ENCODE measurements at places on chromosomes 2 and 18. TPM values are rescaled to one million over a fixed set of nuclear protein-coding genes. Genes with fewer than 3 reads are reported as not detected.

DNA sequence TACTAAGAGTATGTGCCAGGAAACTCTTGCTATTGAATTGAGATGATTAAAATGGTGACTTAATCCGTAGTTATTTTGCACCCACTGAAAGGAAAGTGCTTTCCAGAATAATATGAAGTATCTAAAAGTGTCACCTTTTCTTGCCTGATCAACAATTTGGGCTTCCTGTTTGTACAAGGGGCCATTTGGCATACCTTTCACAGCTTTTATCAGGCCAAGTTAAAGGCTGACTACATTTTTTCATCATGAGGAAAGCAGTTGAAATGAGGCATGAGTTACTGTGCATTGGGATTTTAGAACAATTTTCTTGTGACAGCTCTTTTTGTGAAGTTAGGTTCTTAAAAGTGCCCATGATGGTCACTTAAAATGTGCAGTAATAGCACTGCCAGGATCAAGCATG is 11.2 kb downstream of the TSN start:
- no peak for DNase-seq

- peak; percentile 39 for DNase-seq
Observed at GRCh38 chr18:28183418-28184078, 6.6 kb upstream of the CDH2 start.

GRCh38 chr2:237603049-237603717 is 12.6 kb upstream of the RAB17 start:
- no peak for DNase-seq

DNA sequence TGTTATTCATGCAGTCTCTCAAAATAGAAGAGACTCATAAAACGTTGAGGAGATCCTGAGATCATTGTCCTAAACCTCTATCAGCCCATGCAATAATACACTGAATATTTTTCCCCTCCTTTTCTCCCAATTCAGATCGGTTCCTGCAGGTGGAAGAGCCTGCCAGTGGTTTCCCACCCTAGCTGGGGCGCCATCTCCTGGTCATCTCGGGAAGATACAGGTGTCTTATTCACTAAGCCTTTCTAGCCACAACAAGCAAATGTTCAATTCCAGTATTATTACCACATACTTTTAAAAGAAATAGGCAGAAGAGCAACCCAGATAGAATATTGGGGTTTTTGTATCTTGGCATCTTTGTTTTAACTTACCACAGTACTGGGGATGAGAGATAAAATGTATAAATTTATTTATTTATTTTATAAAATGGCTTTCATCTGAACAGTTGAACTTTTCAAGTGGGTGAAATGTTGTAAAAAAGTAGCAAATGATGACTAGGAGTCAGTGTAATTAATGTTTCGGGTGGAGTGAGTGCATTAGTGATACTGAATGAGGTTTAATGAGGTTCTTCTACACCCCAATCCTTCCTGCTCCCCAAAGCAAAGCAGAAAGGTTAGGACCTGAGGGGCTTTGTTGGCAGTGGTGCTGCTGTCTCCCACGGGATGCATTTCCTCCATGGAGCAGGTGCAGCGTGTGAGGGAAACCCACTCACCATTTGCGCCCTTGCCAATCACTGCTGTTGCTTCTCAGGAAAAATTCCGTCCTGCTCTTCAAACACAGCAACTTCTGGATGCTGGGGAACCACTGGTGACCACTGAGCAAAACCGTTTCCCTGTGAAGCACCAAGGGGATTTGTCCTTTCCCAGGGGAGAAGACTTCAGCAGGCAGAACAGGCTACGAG is 147.1 kb upstream of the FHL2 start:
- DNase-seq: peak; percentile 60

DNA sequence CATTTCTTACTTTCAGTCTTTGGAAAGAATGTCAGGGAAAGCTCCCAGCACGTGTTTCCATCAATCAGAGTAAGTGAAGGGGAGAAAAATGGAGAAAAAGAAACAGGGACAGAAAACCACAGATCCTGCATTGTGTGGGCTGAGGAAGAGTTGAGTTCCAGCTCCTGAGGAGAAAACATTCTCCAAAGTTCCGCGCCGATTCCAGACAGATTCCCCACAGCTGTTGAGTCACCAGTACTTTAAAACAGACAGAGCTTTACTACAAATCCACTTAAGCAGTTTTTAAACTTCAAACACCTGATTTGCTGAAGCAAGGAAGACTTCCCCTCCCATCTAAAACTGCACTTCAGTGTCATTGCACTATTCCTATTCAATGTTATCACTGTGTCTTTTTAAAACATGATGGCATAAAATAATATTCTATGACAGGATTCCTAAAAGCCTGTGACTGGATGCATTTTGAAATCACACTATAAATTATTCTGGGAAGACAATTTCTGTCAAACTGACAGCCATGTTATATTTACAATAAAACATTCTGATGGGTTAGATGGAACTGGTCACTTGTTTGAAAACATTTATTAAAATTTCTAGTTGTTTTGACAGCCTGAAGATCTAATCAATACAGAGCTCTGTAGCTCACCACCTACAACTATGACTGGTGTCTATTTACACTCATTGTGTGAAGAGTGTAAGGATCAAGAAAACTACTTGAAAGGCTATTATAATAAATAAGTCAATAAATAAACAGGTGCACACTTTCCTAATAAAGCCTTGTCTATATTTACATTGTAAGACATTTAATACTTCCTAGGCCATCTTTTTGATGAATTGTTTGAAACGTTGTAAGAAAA is 40.9 kb downstream of the TCF4 start:
- peak; percentile 84 for DNase-seq

DNA sequence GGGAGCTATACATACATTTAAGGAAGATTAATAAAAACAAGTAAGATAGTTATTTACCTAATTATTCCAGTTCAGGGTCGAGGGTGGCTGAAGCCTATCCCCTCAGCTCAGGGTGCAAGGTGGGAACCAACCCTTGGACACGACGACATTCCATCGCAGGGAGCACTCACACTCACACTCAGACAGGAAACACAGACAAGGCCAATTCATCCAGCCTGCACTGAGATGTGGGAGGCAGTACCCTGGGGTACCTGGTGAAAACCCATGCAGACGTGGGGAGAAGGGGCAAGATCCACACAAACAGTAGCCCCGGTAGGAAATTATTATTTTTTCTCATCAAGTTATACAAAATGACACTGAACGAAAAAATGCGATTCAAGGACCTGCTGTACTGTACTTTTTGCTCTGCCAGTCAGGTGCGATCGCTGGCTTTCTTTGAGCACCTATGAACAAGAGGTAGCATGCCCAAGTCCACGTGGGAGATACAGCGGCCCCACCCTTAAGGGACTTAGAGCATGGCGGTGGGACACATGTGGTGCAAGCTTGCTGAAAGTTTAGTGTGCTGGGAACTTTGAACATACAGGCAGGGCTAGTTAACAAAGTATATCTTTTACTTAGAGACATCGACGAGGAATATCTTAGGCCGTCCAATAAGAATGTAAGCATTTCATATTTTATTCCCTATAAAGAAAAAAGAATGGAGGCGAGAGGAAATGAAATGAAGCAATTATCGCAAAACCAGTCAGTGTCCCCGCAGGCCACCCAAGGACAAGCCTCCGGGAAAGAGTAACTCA is 624 bp downstream of the METTL8 start:
- peak; percentile 37 for DNase-seq

- peak; percentile 2 for DNase-seq
Observed at GRCh38 chr2:57080035-57080434, 896.2 kb downstream of the CCDC85A start.

DNA sequence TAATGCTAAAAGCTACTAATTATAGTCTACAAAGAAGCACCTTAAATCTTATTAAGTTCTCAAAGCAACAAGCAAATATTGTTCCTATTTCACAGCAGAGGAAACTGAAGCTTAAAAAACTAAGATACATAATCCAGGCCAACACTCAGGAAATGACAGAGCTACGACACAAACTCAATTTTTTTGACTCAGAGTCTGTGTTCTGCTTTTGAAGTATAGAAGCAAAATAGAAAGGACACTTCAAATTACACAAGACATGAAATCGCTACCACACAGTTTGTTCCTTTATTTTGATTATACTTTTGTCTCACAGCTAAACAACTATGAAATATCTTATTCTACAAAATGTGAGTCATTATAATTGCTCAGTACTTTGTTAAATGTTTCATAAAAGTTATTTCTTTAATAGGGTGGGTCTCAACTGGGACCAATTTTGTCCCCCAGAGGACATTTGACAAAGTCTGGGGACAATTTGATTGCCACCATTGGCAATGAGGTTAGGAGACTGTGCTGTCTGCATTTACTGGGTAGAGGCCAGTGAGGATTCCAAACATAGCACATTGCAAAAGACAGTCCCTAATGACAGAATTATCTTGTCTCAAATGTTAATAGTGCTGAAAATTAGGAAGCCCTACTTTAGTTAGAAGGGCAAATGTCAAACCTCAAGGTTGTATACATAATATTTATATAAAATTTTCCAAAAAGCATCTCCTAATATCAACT is 101.5 kb upstream of the GRB14 start:
- DNase-seq: no peak

DNA sequence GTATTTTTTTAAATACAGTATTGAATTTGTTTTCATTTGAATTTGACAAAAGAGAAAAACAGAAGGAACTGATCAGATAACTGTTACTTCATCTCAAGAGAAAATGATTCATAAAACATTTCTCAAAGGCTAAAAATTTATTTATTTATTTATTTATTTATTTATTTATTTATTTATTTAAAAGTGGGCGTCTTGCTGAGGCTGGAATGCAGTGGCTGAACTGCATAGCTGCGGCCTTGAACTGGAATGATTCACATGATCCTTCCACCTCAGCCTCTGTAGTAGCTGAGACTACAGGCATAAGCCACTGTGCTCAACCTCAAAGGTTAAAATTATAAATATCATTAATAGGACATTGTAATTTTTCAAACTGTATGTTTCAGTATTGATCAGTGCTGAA is 4.5 kb upstream of the PUM2 start:
- no peak for DNase-seq

- DNase-seq: no peak
Observed at GRCh38 chr2:11248-11941, 34.9 kb downstream of the FAM110C start.

GRCh38 chr18:34493566-34494358 is 216.3 kb upstream of the DTNA start:
- DNase-seq: peak; percentile 1

DNA sequence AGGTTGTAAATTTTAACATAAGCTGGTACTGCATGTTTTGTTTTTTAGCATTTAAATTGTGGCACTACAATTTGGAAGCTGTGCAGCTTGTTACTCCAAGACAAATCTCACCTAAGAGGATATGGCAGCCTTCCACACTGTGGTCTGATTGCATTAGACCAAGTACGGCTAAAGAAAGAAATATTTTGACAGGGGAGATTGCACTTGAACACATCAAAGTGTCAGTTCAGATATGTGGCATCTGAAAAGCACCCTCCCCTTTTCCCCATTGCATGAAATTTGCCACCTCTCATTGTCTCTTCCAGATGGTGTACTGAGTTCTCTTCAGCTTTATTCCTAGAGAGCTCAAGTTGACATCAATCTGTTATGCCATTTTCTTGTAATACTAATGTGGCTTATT is 295.9 kb downstream of the ERBB4 start:
- no peak for DNase-seq

GRCh38 chr2:223824301-223824700 is 13.1 kb downstream of the AP1S3 start:
- DNase-seq: no peak

DNA sequence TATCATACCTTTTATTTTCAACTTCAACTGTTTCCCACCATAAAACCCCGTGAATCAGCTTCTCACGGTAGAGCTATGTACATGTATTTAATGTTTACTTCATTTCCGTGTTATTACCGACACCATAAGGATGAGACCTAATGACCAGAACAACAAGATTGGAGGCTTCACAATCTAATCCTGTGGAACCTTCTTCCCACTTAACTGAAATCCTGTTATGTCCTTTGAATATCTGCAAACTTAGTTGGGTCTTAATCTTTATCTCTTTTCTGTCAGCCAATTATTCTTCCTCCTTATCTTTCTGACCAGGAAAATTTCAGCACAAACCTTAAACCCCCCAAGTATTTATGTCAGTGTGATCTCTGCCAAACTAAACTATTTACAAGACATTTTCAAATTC is 214.4 kb downstream of the TMX3 start:
- no peak for DNase-seq

DNA sequence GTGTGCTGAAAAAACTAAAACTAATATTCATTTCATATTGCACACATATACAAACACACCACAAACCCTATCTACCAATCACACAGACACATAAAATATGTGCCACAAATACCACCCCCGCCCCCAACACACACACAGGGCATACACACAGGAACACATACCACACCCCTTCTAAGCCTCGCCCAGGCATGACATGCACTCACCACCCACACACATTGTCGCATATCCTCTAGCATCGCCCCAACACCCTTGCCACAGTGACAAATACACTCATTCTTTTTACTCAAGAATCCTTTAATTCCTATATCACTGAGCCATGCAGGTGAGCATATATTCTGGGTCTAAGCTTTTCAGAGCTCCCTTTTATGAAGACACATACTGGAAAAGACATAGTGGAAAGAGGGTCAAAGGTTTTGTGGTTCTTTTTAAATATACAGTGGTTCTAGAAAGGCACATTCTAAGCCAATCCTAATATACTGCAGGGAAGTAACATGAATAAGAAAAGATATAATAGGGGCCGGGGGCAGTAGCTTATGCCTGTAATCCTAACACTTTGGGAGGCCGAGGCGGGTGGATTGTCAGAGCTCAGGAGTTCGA is 24.5 kb upstream of the LCLAT1 start:
- DNase-seq: peak; percentile 36

DNA sequence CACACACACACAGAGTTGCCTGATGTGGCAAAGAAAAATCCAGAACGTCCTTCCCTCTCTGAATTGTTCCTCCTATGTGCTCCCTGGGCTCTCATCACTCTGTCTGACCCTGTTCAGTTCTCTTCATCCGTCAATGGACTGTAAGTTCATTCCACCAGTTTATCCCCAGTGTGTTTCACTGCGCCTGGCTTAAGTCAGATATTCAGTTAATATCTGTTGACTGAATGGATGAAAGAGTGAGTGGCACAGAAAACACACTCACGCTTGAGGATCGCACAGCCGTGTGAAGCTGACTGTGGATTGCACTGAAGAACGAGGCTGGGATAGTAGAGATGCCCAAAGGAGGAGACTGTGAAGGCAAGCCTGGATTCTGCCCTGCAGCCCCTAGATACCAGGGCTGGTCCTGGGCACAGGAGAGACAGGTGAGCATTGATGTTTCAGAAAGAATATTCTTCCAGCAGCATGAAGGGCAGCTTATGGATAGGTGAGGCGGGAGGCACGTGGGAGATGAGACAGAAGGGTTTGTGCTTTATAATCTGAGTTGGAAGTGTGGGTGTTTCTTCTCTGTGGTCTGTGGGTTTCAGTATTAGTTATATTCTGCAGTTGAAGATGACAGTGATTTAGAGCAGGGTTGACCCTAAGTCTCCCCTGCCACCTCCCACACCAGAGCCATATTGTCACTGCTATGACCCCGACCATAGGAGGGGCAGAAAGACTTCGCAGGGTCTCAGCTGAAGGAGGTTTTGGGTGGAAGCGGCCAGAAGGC is 129.9 kb downstream of the SOCS6 start:
- DNase-seq: no peak

- no peak for DNase-seq
Observed at GRCh38 chr2:68948710-68949109, 4.0 kb downstream of the GKN2 start.

IGFBP5 gene
- total RNA-seq: 22.4 TPM

DUSP11 gene
- total RNA-seq: 49.3 TPM

TTN gene
- total RNA-seq: 0.12 TPM

CCDC74B gene
- 0.72 TPM for total RNA-seq

CCDC74A gene
- 41.9 TPM for total RNA-seq

PLEKHA3 gene
- 6.5 TPM for total RNA-seq

TLX2 gene
- total RNA-seq: 4.2 TPM

ERFE gene
- 0.10 TPM for total RNA-seq

PLGLB1 gene
- 0.36 TPM for total RNA-seq

FASTKD2 gene
- total RNA-seq: 48.5 TPM

All from RPMI7951 (cell line).